ENCODE measurements at places on chromosomes 16 and 17.

- DNase-seq: no peak
Observed at GRCh38 chr17:71535321-71535720, 585.5 kb upstream of the SOX9 start.

DNA sequence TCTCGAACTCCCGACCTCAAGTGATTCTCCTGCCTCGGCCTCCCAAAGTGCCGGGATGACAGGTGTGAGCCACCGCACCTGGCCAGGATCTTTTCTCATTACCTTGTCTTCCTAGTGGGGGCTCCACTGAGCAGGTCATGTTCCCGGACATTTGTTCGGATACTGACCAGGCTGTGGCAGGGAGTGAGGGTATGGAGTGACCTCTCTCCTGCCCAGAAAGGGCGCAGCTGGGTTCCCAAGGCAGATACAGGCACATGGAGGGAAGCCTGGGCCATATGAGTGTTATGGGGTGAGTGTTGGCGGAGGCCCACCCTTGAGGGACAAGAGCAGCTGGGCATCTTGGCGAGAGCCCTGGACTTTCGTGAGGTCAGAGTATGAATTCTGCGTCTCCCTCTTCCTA is 5.5 kb downstream of the SERPINF1 start:
- no peak for DNase-seq

DNA sequence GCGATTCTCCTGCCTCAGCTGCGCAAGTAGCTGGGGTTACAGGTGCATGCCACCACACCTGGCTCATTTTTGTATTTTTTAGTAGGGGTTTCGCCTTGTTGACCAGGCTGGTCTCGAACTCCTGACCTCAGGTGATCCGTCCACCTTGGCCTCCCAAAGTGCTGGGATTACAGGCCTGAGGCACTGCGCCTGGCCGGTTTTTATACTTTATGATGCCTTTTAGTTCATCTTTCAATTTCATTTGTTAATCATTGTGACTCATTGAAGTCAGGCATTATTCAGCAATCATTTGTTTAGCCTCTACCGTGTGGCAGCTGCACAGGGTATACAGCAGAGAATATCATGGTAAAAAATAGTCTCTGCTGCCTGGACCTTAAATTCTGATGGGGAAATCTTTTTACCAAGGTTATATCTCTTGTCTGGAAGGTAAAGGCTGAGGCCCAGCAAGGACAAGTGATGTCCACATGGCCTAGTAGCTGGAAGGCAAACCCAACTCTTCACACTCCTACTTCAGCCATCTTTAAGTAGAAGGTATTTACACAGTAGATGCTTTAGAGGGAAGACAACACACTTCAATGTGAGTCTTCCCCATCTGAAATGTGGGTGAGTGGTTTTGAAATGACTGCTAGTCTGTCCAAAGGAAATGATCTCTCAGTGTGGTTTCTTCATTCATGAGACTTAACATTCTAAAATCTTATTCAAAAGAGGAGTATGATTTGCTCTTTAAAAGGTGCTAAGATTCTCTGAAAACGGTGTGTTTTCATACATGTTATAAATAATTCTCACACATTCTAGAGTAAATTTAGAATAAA is 2.4 kb downstream of the PRPSAP2 start:
- no peak for DNase-seq

- DNase-seq: no peak
Observed at GRCh38 chr17:50532452-50533024, at the start of gene EPN3. Gene EPN3 (plus strand): TSS chr17:50532735. CDS start chr17:50536557, 3,822 bp downstream.

- DNase-seq: no peak
Observed at GRCh38 chr17:32854207-32854606, 22.7 kb downstream of the MYO1D start.

DNA sequence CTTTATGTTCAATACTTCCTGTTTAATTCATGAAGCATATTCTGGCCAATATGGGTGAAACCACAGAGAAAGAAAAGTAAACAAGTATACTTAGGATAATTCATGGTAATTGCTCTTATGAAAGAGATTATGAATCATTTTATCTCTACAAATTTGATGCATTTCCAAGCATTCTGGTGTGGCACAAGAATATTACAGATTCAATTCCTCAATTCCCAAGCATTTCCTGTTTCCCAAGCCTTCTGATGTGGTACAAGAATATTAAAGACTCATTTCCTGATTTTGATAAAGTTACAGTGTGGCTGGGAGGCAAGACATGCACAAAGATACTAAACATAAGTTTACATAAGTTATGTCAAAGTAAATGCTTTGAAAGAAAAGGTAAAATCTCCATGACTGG is 126.1 kb upstream of the NUDT7 start:
- no peak for DNase-seq

DNA sequence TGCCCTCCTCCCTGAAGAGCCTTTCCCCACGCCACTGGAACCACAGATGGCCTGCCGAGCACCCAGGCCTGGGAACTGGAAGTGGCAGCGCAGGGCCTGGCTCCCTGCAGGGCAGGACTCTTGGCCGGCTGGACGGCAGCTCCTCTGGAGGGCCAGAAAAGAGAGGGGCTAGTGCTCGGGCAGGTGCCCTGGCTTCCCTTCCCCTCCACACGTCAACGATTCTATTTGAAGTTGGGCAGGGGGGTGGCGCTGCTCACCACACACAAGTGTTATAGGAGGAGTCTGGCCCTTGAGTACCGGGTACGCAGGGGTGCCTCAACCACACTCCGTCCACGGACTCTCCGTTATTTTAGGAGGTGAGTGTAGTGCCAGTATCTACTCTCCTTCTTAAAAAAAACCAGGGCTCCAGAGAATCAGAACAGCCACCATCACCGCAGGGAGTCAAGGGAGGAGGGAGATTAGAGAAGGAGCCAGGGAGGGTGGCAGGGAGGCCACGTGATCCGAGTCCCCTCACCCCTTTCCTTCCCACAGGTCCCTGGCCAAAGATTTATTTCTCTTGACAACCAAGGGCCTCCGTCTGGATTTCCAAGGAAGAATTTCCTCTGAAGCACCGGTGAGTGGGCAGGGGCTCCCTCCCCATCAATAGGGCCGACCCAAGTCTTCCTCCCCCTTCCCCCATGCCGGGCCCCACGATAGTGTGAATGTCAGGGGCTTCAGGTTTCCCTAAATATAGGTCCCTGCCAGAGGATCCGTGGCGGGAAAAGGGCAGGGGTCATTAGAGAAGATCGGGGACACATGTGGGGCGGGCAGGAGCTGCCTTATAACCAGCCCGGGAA is 1.4 kb upstream of the ALDOA start:
- DNase-seq: peak; percentile 50

- DNase-seq: no peak
Observed at GRCh38 chr16:13269905-13270528, 368.6 kb downstream of the SHISA9 start.

- no peak for DNase-seq
Observed at GRCh38 chr16:81586977-81587625, 142.5 kb downstream of the CMIP start.

- no peak for DNase-seq
Observed at GRCh38 chr17:10681866-10682446, 15.4 kb downstream of the SCO1 start.

- no peak for DNase-seq
Observed at GRCh38 chr17:42365136-42365535, 23.1 kb downstream of the STAT3 start.

- DNase-seq: no peak
Observed at GRCh38 chr17:61384692-61385576, 14.7 kb upstream of the TBX2 start.

GRCh38 chr16:20911361-20911760 is 10.8 kb downstream of the LYRM1 start:
- DNase-seq: no peak

- DNase-seq: no peak
Observed at GRCh38 chr17:28533091-28533807, 19.2 kb downstream of the UNC119 start.

DNA sequence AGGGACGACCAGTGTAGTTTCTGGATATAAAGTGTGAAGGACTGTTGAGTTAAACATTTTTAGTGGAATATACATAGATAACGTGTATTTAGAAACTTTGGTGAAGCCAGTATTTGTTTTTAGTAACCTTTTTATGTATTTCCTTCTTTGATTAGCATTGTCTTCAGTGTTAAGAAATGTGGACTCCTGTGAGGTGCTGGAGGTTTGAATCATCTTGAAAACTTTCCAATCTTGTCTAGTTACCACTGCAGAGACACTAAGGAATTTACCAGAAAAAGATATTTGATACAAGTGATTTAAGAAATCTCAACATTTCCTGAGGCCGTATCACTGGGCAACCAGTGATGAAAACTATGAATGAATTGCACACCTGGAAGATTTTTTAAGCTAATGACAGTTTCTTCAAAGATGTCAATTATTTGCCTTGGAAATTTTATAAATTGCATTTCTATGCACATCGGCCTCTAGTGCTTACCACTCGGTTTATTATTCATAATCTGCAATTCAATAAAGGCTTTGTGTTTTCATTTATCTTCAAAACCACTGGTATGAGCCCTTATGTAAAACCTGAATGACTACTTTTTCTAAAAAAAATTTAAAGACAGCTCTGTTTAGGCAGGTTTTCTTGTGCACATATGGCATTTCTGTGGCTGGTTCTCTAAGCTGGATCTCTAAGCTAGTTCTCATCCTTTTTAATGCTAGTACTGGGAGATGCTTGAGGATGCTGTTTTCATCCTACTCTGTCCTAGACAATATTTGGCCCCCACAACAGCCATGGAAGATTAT is 31.4 kb upstream of the ADCY7 start:
- no peak for DNase-seq

- DNase-seq: no peak
Observed at GRCh38 chr17:43416998-43417890, 18.5 kb downstream of the ARL4D start.

DNA sequence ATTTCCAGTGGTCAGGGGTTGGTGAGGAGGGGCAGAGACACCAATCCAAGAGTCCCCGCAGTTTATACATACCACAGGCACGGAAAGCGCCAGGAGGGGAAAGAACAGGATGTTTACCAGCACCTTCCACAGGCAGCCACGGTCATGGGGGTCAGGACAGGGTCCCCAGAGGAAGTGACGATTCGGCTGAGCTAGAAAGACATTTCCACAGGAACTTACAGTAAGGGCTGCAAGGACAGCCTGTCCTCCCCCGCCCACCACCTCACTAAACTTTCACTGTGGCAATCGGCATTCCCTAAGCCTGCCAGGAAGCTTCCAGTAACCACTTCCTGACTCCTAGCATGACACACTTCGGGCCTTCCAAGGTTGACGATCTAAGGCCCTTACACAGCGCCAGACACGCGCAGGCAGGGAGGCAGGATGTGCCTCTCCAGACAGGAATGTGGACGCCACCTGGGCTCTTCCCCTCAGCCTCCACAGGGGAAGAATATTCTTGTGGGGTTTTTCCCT is 1.2 kb upstream of the MT2A start:
- no peak for DNase-seq

GRCh38 chr16:88957887-88958577 is 19.0 kb downstream of the CBFA2T3 start:
- DNase-seq: no peak

- DNase-seq: no peak
Observed at GRCh38 chr17:61406971-61407911, 7.6 kb downstream of the TBX2 start.

DNA sequence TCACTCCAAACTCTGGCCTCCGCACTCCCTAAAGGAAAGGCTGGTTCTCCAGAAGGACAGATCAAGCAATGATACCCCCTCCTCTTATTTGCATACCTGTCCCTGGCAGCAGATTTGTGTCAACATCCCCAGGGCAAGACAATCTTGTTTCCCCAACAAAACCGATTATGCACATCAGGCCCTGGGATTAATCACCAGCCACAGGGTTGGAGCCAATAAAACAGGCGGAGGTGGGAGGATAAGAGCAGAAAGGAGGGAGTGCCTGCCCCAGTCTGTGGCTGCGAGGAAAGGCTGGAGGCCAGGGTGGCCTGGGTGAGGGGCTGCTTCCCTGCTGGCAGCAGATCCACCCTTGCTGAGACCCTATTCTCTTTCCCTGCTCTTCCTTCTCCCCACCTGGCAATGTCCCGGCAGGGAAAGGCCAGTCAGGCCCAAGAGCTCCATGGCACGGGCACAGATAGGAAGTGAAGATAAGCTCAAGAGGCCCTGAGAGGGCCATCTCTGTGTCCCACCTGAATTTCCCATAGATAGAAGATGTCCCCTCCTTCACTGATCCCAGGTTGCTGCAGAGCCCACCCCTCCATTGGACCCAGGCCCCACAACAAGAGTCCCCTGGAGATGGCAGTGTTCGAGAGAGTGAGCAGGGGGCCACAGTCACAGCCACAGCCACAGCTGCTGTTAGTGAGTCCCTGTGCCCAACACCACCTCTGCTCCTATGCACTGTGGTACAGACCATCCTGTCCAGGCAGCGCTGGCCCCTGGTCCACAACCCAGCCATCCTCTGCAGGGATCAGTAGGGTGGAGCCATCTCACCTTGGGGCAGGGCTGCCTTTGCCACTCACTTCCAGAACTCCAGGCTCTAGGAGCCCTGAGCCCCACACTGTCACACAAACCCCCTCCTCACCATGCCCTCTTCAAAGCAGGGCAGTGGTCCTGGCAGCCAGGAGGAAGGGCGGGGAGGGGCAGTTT is 137.5 kb downstream of the SDK2 start:
- DNase-seq: no peak

DNA sequence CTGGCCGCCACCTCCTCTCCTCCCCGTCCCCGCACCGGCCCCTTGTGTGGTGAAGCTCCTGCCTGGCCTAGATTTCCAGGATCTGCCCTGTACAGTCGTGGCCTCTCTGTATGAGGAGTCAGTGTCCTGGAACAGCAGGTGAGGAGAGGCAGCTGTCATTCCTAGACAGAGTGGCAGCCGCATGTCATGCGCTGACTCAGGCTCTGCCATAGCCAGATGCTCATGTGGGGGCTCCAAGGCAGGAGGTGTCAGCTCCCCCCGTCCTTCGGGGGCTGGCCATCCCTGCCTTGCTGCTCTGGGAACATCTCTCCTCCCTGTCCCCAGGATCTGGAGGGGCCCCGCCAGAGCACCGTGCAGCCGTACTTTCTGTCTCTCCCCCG is 60.4 kb downstream of the BAIAP2 start:
- no peak for DNase-seq

GRCh38 chr16:56362706-56363105 is 62.6 kb downstream of the AMFR start:
- no peak for DNase-seq

DNA sequence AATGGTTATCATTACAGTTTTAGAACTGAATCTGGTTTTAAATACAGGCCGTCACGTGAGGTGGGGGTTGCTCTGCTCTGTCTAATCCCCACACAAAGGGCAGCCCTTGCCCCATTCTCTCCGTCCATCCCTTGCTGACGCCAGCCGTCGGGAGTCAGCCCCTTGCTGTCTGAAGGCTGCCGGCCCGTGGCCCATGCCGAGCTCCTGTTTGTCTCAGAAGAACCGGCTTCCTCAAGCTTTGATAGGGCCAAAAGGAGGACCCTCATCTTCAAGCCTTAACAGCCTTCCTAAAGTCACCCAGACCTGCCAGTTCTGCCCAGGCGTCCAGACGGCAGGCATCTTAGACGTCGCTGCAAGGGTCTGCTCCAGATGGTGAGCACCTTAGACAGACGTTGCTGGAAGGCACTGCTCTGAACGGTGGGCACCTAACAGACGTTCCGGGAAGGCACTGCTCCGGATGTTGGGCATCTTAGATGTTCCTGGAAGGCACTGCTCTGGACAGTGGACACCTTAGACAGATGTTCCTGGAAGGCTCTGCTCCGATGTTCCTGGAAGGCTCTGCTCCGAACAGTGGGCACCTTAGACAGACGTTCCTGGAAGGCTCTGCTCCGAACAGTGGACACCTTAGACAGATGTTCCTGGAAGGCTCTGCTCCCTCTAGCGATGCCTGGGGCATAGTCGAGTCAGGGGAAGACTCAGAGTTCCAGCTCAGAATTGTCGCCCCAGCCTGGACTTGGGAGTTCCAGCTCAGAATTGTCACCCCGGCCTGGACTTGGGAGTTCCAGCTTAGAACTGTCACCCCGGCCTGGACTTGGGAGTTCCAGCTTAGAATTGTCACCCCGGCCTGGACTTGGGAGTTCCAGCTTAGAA is 35.1 kb upstream of the CHMP6 start:
- DNase-seq: no peak
